Pancreas (tissue), 10 donors: ENCODE measurements at places on chromosomes 16 and 17. TPM values are rescaled to one million over a fixed set of nuclear protein-coding genes. Genes with fewer than 3 reads are reported as not detected.

DNA sequence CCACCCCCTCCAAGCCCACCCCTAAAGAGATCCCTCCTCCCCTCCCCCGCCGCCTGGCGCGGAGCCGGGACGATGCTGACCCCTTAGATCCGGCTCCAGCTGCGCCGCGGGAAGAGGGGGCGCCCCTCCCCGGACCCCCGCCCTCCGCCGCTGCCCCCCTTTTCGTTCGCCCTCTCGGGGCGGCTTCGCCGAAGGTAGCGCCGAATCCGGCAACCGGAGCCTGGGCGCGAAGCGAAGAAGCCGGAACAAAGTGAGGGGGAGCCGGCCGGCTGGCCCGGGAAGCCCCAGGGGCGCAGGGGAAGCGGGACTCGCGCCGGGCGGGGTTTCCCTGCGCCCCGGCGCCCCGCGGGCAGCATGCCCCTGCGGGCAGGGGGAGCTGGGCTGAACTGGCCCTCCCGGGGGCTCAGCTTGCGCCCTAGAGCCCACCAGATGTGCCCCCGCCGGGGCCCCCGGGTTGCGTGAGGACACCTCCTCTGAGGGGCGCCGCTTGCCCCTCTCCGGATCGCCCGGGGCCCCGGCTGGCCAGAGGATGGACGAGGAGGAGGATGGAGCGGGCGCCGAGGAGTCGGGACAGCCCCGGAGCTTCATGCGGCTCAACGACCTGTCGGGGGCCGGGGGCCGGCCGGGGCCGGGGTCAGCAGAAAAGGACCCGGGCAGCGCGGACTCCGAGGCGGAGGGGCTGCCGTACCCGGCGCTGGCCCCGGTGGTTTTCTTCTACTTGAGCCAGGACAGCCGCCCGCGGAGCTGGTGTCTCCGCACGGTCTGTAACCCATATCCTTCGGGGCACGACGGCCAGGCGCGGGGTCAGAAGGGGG, 623 bp downstream of the CACNA1G start:
- DNase-seq, result no peak
- H3K36me3 ChIP-seq, result no peaks in the 10 kb centered on the region
- peak overlapping the region; percentile 28 for H3K4me3 ChIP-seq
- no peak overlapping the region for H3K27ac ChIP-seq
- no peaks in the 10 kb centered on the region for H3K27me3 ChIP-seq
- peaks cover 9% of the 10 kb centered on the region for H3K4me1 ChIP-seq

- H3K27ac ChIP-seq, result no peak overlapping the region
- peak; percentile 80 for DNase-seq
- H3K27me3 ChIP-seq, result no peaks in the 10 kb centered on the region
- no peaks in the 10 kb centered on the region for H3K4me1 ChIP-seq
These were observed 72.2 kb downstream of the ZNF778 start for GRCh38 chr16:89289428-89290395.

Gene ABCC3
- 63.4 TPM for total RNA-seq

DNA sequence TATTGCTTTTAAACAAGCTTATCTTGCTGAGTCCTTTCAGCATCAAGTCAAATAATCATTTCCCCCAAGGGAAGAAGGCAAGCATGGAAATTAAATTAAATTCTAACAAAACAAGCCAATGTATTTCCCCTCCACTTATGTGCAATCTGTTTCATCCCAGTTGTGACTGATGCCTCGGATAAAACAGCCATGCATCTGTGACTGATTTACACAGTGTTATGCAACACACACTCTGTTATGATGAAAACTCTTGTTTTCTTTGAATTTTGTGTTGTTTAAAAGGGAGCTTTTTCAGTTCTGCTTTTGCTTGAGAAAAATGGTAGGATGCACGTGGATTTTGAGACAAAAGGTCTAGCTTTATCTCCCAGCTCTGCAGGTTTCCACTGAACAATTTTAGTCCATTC, 32.6 kb downstream of the TMEM100 start:
- DNase-seq, result no peak
- no peaks in the 10 kb centered on the region for H3K27me3 ChIP-seq
- H3K4me3 ChIP-seq, result no peak overlapping the region
- no peaks in the 10 kb centered on the region for H3K4me1 ChIP-seq

Gene ATP6V0D1
- total RNA-seq, result 30.4 TPM

Gene CCL17
- total RNA-seq, result not detected

Gene TOP2A
- 0.19 TPM for total RNA-seq

- no peak for DNase-seq
- no peaks in the 10 kb centered on the region for H3K27me3 ChIP-seq
- peaks cover 18% of the 10 kb centered on the region for H3K4me1 ChIP-seq
- no peak overlapping the region for H3K4me3 ChIP-seq
- H3K36me3 ChIP-seq, result no peaks in the 10 kb centered on the region
- no peak overlapping the region for H3K27ac ChIP-seq
These were observed 1.8 kb upstream of the ANKRD11 start for GRCh38 chr16:89491974-89492687.

Gene HSD11B2
- 5.9 TPM for total RNA-seq

DNA sequence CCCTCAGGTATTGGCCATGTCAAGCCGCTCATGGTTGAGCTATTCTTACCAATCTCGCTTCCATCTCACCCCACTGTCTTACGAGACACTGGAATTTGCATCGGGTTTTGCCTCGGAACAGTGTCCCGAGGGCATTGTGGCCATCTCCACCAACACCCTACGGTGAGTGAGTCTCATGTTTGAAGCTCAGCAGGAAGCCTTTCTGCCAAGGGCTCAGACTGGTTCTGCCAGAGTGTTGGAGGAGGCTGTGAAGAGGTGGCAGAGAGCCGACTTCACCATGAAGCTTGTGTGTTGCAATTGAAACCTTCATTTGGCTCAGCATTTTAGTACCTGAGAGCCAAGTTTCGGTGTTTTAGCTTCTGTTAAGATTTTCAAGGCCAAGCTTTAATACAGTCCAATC, 38.0 kb downstream of the SF3B3 start:
- no peak overlapping the region for H3K27ac ChIP-seq
- H3K4me1 ChIP-seq, result no peaks in the 10 kb centered on the region
- H3K27me3 ChIP-seq, result no peaks in the 10 kb centered on the region
- H3K36me3 ChIP-seq, result peaks cover 50% of the 10 kb centered on the region
- no peak overlapping the region for H3K4me3 ChIP-seq

GRCh38 chr16:4347765-4348509, 3.2 kb downstream of the PAM16 start:
- H3K4me1 ChIP-seq, result peaks cover 34% of the 10 kb centered on the region
- no peaks in the 10 kb centered on the region for H3K27me3 ChIP-seq
- no peak overlapping the region for H3K27ac ChIP-seq
- DNase-seq, result no peak

- DNase-seq, result peak; percentile 28
- peak overlapping the region; percentile 67 for H3K27ac ChIP-seq
- no peaks in the 10 kb centered on the region for H3K4me1 ChIP-seq
- H3K36me3 ChIP-seq, result no peaks in the 10 kb centered on the region
- no peaks in the 10 kb centered on the region for H3K27me3 ChIP-seq
These were observed 408.7 kb downstream of the SLC39A11 start for GRCh38 chr17:72683506-72684404.

DNA sequence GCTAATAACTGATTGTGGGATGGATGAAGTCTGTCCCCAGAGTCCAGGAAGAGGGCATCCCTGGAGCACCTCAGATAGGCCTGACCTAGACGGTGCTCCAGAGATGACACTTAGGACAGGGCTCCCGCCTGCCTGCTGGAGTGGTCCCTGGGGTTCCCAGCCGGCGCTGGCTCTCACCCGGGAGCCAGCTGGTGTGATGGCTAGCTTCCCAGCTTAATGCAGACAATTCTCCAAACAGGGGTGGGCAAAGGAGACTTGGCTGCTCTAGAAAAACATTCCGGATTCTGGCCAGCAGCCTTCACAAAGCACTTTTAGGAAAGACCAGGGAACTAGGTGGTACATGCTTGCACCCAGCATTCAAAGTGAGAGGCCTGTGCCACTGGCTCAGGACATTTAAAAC, 18.6 kb downstream of the ACE start:
- H3K4me1 ChIP-seq, result no peaks in the 10 kb centered on the region
- H3K4me3 ChIP-seq, result no peak overlapping the region
- no peaks in the 10 kb centered on the region for H3K36me3 ChIP-seq
- DNase-seq, result no peak

Gene EMC6
- total RNA-seq, result 19.7 TPM

DNA sequence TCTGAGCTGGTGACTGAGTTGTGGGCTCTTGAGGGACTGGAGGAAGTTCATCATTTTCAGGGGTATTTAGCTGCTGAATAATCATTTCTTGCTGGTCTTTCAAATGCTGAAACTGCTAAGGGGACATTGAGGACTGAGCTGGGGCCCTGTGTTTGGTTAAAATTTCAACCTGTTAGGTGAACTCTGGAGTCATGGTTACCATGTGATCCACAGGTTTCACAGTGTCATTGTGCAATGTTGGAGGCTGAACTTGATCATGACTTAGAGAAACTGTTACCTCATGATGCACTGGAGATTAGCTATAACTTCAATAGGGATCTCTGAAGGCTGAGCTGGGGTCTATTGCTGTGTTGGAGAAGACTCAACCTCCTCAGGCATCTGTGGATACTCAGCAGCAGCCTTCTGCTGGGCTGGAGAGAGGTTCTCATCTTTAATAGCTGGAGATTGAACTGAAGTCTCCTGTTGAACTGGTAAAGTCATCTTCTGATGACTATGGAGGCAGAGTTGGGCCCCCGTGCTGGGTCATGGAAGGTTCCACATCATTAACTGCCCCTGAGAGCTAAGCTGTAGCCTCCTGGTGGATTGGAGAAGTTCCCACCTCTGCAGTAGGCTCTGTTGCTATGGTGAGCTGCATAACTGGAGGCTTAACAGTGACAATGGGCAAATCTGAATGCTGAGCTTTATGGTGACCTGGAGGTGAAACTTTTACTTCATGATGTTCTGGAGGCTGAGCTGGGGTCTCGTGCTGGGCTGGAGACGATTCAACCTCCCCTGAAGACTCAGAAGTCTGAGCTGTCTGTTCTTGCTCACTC, 15.2 kb downstream of the RDM1 start:
- H3K4me3 ChIP-seq, result no peak overlapping the region
- H3K27ac ChIP-seq, result no peak overlapping the region
- no peak for DNase-seq
- no peaks in the 10 kb centered on the region for H3K27me3 ChIP-seq
- no peaks in the 10 kb centered on the region for H3K4me1 ChIP-seq

DNA sequence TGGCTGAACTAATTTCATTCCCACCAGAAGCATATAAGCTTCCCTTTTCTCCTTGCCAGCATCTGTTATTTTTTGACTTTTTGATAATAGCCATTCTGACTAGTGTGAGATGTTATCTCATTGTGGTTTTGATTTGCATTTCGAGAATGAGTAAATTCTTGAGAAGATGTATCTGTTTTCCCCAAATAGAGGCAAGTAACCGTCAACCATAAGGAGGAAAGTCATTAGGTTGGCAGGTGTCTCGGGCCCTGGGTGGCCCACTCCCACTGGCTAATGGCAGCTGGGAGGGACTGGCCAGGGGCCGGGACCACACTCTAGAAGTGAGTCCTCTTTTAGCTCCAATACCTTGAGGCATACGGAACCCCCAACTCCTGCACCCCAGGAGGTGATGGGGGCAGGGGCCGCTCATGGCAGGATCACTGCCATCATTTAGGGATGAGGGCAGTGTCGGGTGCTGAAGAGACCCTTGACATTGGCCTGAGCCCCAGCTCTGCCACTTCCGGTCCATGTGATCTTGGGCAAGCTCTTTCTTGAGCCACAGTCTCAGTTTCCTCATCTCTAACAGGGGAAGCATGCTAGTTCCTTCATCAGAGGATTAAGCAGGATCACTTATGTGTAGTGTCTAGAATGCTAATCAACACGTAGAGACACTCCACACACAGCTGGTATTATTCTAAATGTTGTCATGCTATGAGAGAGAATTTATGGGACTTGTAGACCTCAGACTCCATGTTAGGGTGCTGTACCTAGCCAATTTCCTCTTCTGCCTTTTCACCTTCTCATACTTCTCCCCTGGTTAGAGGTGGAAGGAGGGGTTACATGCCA, 44.3 kb downstream of the RGS9 start:
- no peak overlapping the region for H3K4me3 ChIP-seq
- no peak overlapping the region for H3K27ac ChIP-seq
- no peak for DNase-seq
- no peaks in the 10 kb centered on the region for H3K36me3 ChIP-seq

Gene SHISA9
- total RNA-seq, result 0.12 TPM

- no peak overlapping the region for H3K4me3 ChIP-seq
- H3K27me3 ChIP-seq, result no peaks in the 10 kb centered on the region
- H3K27ac ChIP-seq, result no peak overlapping the region
These were observed 52.4 kb downstream of the CFDP1 start for GRCh38 chr16:75380870-75381269.

Gene KRTAP2-3
- total RNA-seq, result not detected

- H3K27me3 ChIP-seq, result no peaks in the 10 kb centered on the region
- no peak overlapping the region for H3K27ac ChIP-seq
- no peak for DNase-seq
These were observed 96.6 kb upstream of the SMIM36 start for GRCh38 chr17:55607731-55608341.

Gene RSKR
- total RNA-seq, result 3.8 TPM

Gene NPIPA5
- 6.3 TPM for total RNA-seq

DNA sequence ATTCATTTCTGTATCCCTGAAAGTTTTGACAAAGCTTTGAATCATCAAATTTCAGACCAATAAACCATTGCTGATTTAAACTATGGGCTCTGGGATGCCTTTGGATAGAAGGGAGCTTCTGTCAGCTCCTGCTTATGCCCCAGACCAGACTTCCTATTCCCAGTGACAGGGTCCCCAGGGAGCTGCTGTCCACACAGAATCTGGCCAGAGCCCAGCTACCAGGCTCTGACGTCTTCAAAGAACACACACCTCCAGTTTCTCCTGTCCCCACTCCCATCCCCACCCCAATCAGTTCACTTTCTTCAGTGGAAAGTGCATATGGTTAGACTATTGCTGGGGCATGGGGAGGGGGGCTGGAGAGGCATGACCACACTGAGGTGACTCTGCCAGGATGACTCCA, 51.6 kb upstream of the SREBF1 start:
- H3K4me3 ChIP-seq, result no peak overlapping the region
- H3K36me3 ChIP-seq, result peaks cover 6% of the 10 kb centered on the region
- no peak overlapping the region for H3K27ac ChIP-seq
- no peaks in the 10 kb centered on the region for H3K27me3 ChIP-seq
- no peak for DNase-seq
- H3K4me1 ChIP-seq, result no peaks in the 10 kb centered on the region

Gene PRKCB
- total RNA-seq, result 0.82 TPM

Gene PDF
- 14.0 TPM for total RNA-seq

Gene HOXB3
- 2.2 TPM for total RNA-seq

Gene RHOT2
- 66.2 TPM for total RNA-seq

DNA sequence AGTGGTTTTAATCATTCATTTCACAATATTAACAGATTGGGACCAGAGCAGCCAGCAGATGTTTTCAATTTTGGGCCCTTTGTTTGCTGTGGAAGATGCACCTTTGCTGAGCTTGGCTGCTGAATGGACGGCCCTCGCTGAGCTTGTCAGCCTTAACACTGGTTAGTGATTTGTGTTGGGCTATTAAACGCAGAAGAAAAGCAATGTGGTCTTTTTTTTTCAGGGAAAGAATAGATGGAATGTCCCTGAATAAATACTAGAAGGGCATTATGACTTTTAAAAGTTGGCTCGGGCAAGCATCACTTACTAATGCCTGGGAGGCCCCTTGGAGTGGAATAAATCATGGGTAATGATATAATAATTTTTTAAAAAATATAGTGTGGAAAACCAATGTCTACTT, 297.0 kb downstream of the MAP2K6 start:
- no peak for DNase-seq
- H3K4me3 ChIP-seq, result no peak overlapping the region
- peaks cover under 1% of the 10 kb centered on the region for H3K4me1 ChIP-seq
- H3K27me3 ChIP-seq, result no peaks in the 10 kb centered on the region
- no peak overlapping the region for H3K27ac ChIP-seq
- no peaks in the 10 kb centered on the region for H3K36me3 ChIP-seq

Gene MLLT6
- total RNA-seq, result 69.2 TPM

Gene GGT6
- total RNA-seq, result 34.0 TPM
